ENCODE measurements at places on chromosomes 4 and X.

DNA sequence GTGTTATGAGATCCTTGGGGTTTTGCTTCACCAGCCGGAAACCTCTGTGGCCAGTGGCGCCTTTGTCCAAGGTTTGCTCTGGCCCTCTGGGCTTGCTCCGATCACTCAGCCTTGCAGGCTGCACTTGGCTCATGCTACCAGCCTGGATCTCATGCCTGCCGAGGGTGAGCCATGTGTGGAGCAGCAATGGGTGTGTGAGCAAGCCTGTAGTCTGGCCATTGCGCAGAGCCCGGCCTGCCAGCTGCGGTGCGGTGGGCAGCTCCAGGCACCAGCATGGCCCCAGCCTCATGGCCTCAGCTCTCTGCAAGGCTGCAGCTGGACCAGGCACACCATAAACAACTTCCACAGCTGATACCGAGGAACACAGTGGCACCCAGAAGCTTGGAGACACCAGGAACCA, 17.8 kb downstream of the SULT1B1 start:
- DNase-seq, result no peak

- DNase-seq, result no peak
Measured at GRCh38 chr4:146381263-146381872, 140.4 kb downstream of the SLC10A7 start.

DNA sequence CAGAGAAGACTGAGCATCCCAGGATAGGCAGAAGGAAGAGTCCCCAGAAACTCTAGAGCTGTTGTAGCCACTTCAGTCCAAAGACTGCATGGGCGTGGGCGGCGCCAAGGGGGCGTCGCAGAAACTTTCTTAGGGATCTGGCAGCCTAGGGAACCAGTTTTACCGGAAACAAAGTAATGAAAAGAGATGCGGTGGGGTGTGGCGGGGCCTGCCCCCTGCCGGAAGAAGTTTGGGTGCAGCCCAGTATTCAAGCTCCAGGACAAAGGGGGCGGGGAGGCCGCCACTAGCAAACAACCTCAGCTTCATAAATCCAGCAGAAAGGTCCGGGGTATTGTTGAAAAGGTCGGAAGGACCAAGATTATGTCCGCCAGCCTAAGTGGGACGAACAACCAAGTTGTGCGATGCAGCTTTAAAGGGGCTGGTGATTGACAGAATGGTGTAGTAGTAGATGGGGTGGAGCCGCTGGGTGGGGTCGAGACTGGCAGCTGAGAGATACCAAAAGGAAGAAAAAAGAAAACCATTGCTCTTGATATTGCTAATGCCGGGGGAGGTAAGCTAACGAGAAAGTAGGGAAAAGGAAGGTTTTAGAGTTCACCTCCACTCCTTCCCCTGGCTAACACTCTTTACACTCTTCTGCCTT, 190.5 kb downstream of the RRAGB start:
- DNase-seq, result peak; percentile 40

DNA sequence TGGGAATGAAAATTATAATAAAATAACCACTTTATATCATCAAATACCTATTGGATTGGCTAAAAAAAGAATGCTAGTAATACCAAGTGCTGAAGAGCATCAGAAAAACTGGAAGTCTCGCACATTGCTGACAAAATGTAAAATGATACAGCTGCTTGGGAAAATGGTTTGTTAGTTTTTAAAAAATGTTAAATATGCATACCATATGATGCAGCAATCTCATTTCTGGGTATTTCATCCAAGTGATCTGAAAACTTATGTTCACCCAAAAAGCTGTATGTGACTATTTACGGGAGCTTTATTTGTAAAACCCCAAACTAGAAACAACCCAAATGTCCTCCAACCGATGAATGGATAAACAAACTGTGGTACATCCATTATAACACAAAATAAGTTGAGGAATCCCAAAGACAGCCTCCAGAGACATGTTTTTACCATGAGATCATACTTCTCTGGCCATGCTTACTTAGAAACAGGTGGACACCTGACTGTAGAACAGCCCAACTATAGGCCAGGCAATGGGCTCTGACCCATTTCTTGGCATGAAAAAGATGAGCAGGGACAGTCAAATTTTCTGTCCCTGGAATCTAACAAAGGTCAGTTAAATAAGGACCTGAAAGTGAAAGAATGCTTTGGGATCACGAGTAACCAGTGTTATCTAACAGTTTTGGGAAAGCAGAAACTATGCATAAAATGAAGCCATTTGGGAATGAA, 47.5 kb upstream of the FAM120C start:
- DNase-seq, result no peak

- peak; percentile 16 for DNase-seq
Measured at GRCh38 chr4:6019316-6020263, 1.4 kb upstream of the C4orf50 start.

GRCh38 chr4:98624144-98624543, 34.3 kb downstream of the TSPAN5 start:
- DNase-seq, result no peak

- peak; percentile 50 for DNase-seq
Measured at GRCh38 chrX:43750248-43750676, 94.2 kb downstream of the MAOA start.

DNA sequence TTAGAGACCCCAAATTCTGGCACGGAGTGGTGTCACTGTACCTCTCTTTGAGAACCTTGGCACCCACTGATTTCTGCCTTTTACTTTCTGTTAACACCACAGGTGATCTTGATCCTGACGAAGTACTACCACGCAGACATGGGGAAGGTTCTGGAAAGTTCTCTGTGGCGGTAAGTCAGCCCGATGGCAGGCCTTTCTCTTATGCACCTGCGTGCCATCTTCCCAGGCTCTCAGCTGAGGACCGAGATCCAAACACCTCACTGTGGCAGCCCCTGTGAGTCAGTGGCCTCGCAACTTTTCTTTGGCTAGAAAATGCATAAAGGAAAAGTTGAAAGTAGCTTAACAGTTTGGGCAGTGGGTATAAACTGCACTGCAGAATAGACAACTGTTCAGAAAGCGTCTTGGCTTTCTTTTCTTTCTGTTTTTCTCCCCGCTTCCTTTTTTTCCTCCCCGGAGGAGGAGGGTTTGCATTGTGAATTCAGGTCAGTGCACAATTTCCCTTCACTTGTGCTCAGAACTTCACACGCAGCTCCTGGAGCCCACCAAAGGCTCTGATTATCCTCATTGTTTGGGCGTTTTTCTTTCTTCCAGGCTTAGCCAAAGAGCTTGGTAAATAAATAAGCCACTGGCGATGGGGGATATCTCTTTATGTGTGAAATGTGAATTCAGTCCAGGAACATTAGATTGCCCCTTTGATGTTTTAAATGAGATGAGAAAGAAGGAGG, 38.4 kb downstream of the PSAPL1 start:
- no peak for DNase-seq

GRCh38 chr4:117777721-117778120, 256.6 kb upstream of the NDST3 start:
- DNase-seq, result no peak

- DNase-seq, result no peak
Measured at GRCh38 chr4:172787111-172787510, 381.5 kb upstream of the GALNT7 start.

DNA sequence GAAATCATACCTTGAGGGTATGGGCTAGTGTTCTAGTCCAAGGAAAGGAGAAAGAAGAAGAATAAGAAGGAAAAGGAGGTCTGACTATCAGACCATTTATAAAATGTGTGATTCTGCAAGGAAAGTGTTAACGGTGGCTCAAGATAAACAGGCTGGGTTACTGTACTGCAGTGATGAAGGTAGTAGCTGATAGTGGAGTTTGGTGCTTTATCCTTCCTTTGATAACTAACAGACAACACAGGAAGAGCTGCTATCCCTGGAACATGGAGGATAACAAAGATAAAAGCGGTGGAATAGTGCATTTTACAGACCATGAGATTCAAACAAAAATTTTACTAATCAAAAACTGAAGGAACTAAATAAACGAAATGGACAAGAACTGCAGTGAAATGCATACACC, 2.6 kb downstream of the UNC5C start:
- no peak for DNase-seq

DNA sequence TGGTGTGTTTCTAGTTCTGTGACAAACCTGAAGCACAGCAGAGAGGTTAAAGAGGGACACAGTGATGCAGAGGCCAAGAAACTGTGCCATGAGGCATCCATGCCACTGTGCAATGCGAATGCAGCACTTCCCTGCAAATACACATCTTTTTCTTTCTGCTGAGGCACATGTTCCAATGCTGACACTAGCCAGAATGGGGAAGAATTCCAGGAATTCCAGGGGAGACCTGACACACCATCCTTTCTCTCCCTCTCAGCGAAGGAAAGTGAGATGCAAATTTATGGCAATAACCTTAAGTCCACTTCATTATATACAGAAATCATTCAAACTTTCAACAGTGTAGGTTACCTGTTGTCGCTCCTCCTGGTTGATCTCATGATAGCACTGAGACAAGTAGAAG, 204.8 kb downstream of the LDB2 start:
- no peak for DNase-seq

DNA sequence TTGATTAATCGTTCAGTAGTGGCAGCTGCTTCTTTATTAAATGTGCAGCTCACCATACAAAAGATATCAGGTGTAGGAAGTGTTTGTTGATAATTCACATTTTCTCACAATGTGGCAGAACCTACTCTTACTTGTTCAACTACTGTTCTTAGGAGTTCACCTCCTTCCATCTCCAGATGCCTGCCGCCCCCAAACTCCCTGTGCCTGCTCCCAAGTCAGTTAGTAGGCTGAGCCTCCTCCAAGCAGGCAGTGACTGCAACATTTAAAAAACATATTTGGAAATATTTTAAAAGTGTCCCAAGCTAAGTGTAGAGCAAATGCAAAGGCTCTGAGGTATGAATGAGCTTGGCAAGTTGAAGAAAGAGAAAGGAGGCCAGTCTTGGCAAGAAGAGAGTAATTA, 100.2 kb downstream of the AFF2 start:
- DNase-seq, result no peak

- no peak for DNase-seq
Measured at GRCh38 chr4:22345678-22346077, 170.2 kb downstream of the ADGRA3 start.

- no peak for DNase-seq
Measured at GRCh38 chr4:183492791-183493222, 12.1 kb upstream of the ING2 start.

GRCh38 chrX:5458300-5458842, 770.3 kb downstream of the NLGN4X start:
- no peak for DNase-seq

DNA sequence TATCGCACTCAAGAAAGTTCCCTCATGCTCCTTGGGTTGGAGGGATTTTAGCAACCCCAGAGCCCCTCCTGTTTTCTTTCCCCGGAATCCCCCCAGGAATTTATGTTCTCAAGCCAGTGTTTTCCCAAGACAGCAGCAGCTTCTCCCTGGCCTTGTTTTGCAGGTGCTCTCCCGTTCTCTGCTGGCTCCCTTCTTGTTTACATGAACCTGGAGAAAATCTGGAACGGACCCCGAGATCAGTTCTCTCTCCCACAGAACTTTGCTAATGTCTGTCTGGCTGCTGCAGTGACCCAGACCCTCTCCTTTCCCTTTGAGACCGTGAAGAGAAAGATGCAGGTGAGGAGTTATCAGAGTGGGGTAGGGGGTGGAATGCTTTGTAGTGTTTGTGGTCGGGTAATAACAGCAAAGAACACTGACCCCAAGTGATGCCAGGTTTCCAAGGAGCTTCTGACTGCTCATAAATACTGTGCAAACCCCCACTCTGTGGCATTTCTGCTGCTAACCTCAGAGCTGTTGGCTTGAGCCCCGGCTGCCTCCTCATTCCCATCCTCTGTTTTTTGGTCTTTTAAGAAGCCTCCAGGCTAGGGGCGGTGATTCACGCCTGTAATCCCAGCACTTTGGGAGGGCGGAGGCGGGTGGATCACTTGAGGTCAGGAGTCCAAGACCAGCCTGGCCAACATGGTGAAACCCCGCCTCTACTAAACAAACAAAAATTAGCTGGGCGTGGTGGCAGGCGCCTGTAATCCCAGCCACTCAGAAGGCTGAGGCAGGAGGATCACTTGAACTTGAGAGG, 11.1 kb downstream of the SLC25A43 start:
- DNase-seq, result no peak

- no peak for DNase-seq
Measured at GRCh38 chrX:48467281-48467761, 2.7 kb downstream of the SLC38A5 start.

- no peak for DNase-seq
Measured at GRCh38 chr4:99755223-99755944, 61.2 kb upstream of the DAPP1 start.

GRCh38 chr4:143302536-143302935, 34.1 kb upstream of the GAB1 start:
- no peak for DNase-seq
